ENCODE measurements at places on chromosomes 3 and 15. TPM values are rescaled to one million over a fixed set of nuclear protein-coding genes. Genes with fewer than 3 reads are reported as not detected.
A peak's percentile ranks its signal among the peaks of the same experiment; 100 is the strongest.

DNA sequence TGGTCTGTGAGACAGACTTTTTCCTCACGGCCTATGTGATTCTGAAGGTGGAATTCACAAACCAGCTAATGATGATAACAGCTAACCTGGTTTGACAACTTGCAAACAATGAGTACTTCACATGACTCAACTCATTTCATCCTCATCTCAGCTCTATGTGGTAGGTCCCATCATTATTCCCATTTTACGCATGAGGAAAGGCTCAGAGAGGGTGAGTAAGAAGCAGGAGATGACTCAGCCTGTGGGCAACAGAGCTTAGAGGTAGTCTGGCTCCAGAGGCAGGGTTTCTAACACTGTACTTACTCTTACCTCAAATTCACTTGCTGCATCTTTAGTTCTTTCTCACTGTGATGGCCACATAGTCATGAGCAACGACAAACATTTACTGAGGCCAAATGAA, 25.8 kb upstream of the PSMD6 start:
- no peak for DNase-seq

- no peak for DNase-seq
Measured at GRCh38 chr3:176651622-176652021, 545.7 kb downstream of the TBL1XR1 start.

DNA sequence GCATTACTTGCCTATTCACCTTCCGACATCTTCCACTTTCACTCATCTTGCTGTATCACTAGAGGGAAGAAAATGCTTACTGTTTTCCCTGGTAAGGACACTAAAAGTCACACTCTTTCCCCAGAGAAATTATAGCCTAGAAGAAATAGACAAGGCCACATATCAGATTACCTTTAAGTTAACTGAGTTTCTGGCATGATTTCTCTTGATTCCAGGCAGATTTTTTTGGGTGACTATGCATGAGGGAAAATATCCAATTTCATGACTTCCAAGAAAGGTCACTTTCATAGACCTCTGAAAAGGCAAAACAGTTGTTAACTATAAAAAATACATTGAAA, 30.3 kb downstream of the TCF12 start:
- no peak for DNase-seq

DNA sequence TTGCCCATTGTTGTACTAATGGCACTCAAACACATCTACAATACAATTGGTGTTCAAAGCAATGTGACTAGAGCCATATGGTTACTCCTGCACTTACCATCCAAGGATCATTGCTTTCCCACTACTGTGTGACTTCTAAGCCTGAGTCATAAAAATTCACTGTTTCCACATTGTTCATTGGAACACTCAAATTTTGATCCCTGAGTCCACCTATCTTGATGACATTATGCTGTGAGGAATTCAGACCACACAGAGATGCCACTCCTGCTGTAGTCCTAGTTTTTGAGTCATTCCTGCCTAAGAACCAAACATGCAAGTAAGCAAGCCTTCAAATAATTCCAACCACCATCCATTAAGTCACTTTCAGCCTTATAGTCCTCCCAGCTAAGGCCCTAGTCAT, 176.2 kb downstream of the EFHB start:
- DNase-seq = no peak

CCR3 gene
- not detected for total RNA-seq

CFAP161 gene
- total RNA-seq = 0.94 TPM

DNA sequence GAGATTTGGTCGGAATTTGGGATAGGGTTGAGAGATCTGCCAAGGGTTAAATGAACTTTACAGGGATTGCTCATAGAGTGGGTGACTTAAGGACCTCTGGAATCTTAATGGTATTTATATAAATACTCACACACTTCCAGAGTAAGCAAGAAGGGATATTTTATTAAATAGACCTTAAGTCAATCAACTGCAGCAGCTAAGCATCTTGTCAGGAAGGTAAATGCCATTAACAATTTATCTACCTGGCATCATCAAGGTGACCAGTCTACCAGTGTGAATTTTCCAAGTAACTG, 123.9 kb downstream of the FEZF2 start:
- DNase-seq = no peak

GRCh38 chr3:78734048-78734637, 1033.7 kb downstream of the ROBO1 start:
- DNase-seq = no peak

UROC1 gene
- total RNA-seq = not detected

DNA sequence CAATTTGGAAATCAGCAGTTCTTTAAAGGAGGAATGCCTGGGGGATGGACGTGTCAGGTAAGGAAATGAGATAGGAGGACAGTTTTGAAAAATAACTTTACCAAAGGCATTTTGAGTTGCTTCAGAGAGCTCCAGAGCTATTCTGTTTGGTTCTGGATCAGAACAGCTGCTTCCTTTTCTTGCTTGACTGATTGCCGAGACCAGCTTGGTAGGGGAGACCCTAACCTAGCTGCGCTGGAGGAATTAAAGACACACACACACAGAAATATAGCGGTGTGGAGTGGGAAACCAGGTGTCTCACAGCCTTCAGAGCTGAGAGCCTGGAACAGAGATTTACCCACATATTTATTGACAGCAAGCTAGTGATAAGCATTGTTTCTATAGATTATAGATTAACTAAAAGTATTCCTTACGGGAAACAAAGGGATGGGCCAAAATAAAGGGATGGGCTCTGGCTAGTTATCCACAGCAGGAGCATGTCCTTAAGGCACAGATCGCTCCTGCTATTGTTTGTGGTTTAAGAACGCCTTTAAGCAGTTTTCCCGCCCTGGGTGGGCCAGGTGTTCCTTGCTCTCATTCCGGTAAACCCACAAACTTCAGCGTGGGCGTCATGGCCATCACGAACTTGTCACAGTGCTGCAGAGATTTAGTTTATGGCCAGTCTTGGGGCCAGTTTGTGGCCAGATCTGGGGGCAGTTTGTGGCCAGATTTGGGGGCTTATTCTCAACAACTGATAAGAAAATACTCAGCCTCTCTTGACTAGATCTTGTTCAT, 556.0 kb downstream of the ROBO1 start:
- DNase-seq = no peak

GRCh38 chr3:113844622-113845222, 6.1 kb downstream of the GRAMD1C start:
- no peak for DNase-seq

- DNase-seq = no peak
Measured at GRCh38 chr3:66554178-66554577, 53.4 kb upstream of the LRIG1 start.

- no peak for DNase-seq
Measured at GRCh38 chr3:15520804-15521572, 518 bp downstream of the COLQ start.

GRCh38 chr15:100728371-100729201, 126.2 kb downstream of the ASB7 start:
- DNase-seq = no peak

NME9 gene
- 0.59 TPM for total RNA-seq

DNA sequence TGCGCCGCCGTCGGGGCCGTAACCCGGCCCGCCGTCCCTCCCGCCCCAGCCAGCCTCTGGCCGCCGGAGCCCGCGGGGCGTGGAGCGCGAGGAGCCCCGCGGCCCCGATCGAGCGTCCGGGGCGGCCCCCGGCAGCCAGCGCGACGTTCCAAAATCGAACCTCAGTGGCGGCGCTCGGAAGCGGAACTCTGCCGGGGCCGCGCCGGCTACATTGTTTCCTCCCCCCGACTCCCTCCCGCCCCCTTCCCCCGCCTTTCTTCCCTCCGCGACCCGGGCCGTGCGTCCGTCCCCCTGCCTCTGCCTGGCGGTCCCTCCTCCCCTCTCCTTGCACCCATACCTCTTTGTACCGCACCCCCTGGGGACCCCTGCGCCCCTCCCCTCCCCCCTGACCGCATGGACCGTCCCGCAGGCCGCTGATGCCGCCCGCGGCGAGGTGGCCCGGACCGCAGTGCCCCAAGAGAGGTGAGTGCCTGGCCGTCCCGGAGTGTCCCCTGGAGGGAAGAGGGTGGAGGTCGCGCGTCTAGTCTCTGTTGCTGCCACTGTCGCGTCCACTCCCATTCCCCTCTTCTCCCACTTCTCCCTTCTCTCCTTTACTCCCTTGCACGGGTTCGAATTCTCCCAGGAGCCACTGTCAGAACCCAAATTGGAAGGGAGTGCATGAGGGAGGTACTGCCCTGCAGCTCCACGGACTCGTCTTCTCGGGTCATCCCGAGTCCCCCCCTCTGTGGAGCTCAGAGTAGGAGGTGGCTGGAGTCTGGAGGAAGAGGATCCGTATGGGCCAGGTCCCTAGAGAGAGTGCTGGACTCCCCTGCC, 585 bp downstream of the CSK start:
- DNase-seq = peak; percentile 74

SAXO2 gene
- 2.6 TPM for total RNA-seq

PSTPIP1 gene
- total RNA-seq = 2.4 TPM

Data from left ventricle myocardium superior (tissue), 1 donor.